ENCODE measurements at places on chromosomes 1 and 21.
A peak's percentile ranks its signal among the peaks of the same experiment; 100 is the strongest.

DNA sequence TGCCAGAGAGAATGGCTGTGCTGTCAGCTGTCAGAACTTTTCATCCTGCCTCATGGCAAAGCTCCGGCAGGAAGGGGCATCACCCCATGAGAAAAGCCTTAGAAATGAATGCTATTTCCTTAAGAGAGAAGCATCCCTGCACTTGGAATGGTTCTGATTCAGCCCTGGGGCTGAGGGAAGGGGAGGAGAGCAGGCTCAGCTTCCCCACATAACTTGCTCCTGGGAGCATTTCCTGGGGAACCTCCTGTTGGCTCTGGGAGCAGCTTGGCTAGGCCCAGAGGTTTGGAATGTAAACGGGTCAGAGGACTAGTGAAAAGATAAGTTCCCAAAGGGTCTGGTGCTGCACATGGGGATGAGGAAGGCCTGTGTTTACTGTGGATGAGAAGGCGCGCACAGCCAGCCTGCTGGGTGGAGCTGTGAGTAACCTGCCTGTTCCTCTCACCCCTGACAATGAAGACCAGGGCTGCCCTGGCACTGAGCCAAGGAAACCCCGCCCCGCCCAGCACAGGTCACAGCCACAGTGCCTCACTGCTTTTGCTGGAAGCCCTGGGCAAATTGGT is 5.0 kb downstream of the PRELP start:
- DNase-seq: peak; percentile 61

DNA sequence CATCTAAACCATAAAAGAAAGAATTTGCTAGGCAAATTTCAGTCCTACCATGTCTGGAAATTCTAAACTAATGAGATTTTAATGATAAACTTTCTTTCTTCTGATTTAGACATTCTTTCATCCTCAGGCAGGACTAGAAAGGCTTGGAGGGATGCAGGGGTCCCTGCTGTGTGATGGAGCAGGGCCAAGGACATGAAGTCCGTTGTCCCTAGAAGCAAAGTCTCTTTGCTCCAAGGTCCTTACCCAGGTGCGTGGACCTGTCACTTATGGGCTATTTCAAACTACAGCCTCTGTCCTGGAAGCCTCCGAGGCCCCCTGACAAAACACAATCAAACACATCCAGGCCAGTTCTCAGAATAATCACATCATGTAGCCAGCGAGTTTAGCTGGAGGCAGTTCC is 26.6 kb downstream of the URB1 start:
- no peak for DNase-seq

- DNase-seq: no peak
These were observed 58.9 kb downstream of the TGFBR3 start for GRCh38 chr1:91827087-91827458.

- no peak for DNase-seq
These were observed 4.1 kb downstream of the CROCC start for GRCh38 chr1:16925635-16926490.

DNA sequence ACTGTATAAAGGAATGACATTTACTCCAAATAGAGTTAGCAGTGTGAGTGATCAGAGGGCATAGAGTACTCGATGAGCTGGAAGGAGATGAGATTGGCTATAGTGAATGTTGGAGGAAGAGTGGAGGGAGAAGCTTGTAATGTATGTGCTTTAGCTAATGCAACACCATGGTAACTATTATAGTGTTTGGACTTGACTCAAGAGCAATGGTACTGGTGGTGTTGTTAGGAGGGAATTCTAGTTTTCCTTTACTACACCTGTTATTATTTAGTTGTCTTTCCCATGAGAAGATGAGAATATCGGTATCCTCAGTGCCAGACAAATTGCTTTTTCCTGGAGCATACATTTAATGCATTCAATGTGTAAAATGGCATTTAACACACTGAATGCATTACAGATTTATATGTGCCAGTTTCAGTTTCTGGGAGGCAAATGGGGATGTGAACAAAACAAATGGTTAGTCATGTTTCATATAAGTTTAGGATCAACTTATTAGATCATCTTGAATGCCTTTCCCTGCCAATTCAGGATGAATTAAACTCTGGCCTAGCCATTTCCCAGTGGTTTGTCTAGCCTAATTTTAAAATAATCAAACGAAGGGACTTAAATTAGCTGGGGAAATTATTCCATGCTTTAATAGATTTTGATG is 291.1 kb upstream of the ADAMTS5 start:
- no peak for DNase-seq
